ENCODE measurements at places on chromosomes 12 and 14.

GRCh38 chr14:68945585-68946488, 33.3 kb downstream of the ACTN1 start:
- DNase-seq = no peak

GRCh38 chr12:122891661-122892525, 4.0 kb downstream of the VPS37B start:
- DNase-seq = no peak

DNA sequence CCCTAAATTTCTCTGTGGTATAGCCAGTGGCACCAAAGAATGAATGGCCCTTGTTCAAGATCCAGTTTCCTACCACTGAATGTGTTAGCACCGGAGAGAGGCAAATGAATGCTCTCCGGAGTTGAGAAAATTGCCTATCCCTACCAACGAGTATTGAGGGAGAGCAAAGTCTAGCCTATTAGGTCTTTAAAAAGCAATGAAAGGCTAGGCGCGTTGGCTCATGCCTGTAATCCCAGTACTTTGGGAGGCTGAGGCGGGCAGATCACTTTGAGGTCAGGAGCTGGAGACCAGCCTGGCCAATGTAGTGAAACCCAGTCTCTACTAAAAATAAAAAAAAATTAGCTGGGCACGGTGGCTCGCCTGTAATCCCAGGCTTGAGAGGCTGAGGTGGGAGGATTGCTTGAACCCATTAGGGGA, 898 bp upstream of the RAB15 start:
- no peak for DNase-seq

GRCh38 chr12:14710632-14711320, 14.4 kb upstream of the GUCY2C start:
- DNase-seq = no peak

DNA sequence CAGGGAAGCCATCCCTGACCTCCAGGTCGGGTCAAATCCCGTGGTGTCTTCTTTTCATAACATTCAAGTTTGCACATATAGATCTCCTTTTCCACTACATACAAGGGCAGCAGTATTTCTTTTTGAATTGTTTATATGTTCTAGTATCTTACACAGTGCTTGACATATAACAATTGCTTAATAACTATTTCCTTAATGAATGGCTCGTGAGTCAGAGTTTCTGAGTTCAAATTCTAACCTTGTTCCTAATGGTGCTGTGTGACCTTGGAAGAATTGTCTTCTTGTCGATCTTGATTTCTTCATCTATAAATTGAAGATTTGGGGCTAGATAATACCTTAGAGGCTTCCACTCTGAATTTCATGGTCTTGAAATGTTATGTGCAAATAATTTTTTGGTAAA, 57.2 kb upstream of the PELI2 start:
- DNase-seq = no peak

DNA sequence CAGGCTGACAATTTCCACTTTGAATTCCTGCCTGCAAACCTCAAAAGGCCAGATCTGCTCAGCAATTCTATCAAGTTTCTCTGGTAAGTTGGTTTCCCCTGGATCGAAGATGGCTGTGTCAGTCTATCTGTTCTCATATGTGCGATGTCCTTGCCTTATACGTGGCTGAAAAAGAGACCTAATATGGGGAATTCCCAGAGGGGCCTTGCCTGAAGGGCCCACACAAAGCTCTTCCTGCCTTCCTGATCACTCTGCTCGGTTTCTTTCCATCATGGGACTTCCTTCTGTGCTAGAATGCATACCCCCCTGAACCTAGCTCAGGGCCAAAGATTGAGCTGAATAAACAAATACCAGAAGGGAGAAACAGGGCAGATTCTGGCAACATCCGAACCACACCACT, 13.2 kb downstream of the TCL1B start:
- DNase-seq = no peak

DNA sequence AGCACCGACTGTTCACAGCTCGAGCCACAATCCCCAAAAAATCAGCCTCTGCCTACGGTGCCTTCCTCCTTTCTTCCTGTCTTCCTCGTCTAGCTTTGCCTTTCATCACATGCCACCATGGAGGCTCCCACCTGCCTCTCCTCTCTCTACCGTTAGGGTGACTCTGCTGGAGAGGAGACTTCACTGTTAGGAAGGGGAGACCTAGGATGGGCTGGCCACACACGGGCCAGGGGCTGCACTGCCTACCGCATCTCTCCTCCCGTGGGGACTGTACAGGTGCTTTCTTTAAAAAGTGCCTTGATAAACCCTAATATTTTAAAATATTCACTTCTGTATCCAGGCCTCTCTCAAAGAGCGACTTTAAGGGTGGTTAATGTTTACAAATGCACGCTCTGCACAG, 1104.7 kb downstream of the BCL11B start:
- DNase-seq = no peak

DNA sequence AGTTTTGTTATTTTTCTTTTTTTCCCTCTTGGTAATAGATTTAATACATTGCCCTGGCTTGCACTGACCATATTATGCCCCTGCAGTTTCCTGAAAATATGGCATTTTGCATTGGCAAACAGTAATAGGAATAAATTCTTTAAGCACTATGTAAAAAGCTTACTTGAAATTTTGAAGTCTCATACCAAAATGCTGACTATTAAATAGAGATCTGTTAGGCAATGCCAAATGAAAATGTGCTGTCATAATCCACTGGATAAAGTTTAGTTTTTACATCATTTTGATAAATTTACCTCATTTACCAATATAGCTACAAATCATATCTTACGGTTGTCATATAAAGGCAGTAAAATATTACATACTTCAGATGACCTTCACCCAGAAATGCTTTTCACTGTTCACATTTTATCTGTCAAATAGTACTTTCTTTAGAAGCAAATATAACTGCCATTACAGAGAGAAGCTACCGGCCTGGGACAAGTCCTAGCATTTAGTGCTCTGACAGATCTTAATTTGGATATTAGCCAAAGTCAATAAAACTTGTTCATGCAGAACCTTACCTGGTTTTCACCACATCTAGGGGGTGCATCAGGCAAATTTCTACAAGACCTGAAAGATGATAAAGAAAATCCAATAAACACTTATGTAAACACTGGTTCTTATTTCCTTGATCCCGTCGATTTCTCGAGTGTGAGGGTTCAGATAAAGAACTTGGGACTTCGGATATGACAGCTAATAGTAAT, 212.9 kb downstream of the PAX9 start:
- DNase-seq = no peak

GRCh38 chr14:57889245-57889644, 23.4 kb upstream of the SLC35F4 start:
- no peak for DNase-seq
